ENCODE measurements at places on chromosomes 7 and 10.

DNA sequence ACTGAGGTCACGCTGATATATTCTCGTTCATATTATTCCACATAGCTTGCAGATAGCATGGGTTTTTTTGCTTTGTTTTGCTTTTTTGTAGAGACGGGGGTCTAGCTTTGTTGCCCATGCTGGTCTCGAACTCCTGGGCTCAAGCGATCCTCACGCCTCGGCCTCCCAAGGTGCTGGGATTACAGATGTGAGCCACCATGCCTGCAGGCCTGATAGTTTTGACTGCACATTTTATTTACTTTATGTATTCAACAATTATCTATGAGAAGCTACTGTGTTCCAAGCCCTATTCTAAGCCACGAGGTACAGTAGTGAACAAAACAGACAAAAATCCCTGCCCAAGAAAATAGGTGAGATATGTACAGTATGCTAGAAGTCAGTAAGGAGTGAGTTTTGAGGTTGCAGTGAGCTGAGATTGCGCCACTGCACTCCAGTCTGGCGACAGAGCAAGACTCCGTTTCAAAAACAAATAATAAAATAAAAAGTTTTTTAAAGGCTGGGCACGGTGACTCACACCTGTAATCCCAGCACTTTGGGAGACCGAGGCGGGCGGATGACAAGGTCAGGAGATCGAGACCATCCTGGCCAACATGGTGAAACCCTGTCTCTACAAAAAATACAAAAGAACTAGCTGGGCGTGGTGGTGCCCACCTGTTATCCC, 1.3 kb upstream of the YWHAG start:
- DNase-seq: no peak

DNA sequence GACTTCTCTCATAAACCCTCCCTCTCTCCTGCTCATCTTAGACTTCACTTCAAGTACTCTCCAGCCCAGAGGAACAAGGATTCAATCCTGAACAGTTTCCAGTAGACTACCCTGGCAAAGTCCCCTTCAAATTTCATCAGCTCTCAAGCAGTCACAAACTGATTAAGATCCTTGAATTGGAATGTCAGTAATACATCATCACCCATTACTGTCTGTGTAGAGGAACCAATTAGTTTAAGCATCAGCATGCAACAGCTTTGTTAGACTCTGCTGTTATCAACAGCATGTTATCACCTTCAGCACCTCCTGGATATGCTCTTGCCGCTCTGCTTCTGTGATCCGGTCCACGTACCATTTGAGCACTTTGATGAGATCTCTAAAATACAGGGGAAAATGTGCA, 307.0 kb upstream of the IMMP2L start:
- no peak for DNase-seq

DNA sequence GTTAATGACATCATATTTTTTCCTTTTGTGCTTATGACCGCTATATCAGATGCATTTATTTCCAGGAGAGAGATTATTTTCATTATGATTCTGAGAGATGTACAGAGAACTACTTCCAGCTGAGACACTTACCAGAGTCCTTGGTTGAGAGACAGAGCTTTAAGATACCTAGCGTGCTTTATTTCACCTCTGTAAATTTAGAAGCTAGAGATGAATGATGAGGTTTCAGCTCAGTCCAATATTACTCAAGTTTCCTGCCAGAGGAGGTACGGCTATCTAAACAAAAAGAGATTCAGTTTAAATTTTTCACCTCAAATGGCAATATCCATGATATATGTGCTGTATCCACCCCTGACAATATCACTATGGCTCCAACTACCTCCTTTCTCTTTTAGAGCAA, 182.6 kb upstream of the FAM3C start:
- no peak for DNase-seq

- no peak for DNase-seq
These were observed 70.5 kb downstream of the ADAM12 start for GRCh38 chr10:126317751-126318150.

- DNase-seq: no peak
These were observed 45.4 kb downstream of the NT5C2 start for GRCh38 chr10:103147645-103148044.

- no peak for DNase-seq
These were observed 2.3 kb upstream of the MIOS start for GRCh38 chr7:7564323-7564780.

GRCh38 chr7:114354306-114354705, 60.3 kb upstream of the FOXP2 start:
- DNase-seq: no peak

DNA sequence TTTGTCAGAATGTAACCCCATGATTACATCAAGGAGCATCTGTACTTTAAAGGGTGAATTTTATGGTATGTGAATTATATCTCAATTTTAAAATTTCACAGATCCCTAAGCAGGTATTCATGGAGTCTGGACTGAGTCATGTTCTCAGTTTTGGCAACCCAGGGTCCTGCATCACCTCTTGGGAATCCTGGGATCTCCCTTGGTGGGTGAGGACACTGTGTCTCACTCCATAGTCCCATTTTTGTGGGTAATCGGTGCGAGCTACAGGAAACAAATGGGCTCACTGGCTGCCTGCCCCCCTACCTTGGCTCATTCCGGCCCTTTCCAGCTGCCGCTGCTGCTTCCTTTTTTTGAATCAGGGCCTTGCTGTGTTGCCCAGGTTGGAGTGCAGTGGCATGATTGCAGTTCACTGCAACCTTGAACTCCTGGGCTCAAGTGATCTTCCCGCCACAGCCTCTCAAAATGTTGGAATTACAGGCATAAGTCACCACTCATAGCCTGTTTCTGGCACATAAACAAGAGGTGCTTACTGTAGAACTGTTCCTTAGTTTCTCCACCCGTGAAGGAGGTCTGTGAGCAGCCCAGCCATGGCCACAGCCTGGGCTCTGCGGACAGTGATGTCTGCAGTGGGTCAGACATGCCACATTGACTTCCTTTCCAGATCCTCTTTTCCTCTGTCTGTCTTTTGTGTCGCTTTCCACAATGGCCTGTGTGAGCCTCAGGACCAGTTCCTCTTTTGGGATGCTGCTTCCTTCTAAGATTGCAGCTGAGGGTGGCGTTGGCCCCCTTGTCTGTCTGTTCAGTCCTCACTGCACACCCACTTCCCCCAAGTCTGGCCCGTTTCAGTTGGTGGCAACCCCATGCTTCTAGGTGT, 14.5 kb downstream of the PALD1 start:
- DNase-seq: no peak

DNA sequence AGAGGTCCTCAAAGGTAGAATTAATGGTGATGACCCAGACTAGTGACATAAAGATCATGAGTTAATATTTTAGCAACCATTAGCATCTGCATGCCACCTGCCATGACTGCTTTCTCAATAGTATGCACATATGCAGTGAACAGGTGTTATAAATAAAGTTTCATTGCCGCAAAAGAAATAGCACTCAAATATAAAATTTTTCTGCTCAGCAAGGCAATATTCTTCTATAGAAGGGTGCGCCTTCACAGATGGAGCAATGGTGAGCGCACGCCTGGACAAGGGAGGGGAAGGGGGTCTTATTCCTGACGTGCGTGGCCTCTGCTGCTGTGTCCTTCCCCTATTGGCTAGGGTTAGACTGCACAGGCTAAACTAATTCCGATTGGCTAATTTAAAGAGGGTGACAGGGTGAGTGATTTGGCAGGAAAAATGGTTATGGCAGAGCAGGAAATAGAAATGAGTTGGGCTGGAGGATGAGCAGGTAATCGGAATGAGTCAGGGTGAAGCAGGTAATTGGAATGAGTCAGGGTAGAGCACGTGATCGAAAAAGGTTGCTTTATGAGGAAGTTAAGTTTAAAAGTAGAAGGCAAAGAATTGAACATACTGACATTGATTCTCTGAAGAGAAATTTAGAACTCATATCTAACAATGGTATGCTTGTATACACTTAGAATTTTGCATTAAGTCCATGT, 24.7 kb upstream of the TRIM24 start:
- DNase-seq: no peak

- DNase-seq: peak; percentile 93
These were observed 7.1 kb downstream of the SHH start for GRCh38 chr7:155804897-155805825.

DNA sequence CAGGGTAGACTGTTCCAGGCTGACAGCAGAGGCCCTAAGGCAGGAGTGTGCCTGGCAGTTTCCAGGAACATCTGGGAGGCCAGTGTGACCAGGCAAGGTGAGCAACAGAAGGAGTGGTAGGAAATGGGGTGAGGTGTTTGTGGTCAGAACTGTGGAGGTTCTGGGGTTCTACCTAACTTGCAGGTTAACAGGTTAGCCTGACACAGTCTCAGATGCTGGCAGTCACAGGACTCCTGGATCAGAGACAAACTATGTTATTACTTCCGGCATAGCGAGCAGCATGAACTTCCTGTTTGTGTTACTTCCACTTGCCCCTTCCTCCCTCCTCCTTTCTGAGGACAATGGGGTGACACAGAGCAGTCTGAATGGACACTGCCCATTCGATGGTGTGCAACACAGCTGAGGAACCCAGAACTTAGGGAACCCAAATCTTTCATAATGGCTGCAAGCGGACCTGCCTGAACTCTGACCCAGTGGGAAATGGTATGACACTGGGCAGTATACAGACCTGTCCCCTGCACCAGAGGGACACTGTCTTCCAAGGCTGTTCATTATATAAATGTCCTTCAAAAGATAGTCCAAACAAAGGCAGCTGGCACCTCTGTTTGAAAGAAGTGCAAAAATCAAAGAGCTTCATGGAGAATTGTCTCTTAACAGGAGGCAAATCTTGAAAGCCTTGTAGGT, 3.9 kb upstream of the SAR1A start:
- no peak for DNase-seq

- peak; percentile 19 for DNase-seq
These were observed 454.7 kb upstream of the FOXK1 start for GRCh38 chr7:4227105-4228010.
